ENCODE measurements at places on chromosomes 12 and 14. TPM values are rescaled to one million over a fixed set of nuclear protein-coding genes. Genes with fewer than 3 reads are reported as not detected.

MSI1 gene
- 11.7 TPM for total RNA-seq

DNA sequence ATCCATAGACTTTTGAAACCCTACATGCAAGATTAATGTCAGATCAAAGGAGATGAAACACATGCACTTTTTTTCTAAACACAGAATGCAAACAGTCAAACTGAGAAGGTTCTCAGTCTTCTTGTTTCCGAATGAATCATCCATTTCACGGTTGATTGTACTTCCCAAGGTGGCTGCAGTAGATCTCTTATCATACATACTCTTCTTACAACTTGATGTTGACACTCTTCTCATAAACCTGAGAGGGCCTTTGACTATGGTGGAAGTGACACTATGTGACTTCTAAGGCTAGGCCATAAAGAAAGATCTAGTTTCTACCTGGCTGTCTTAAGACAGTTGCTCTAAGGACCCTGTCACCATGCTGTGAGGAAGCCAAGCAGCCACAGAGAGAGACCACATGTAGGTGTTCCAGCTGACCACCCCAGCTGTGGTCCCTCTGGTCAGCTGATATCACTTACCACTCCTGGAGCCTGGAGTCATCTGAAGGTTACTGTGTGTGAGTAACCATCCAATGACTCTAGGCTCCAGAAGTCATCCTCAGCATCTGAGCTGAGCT is 67.2 kb upstream of the HMGA2 start:
- no peak overlapping the region for H3K27ac ChIP-seq
- H3K27me3 ChIP-seq, result no peaks in the 10 kb centered on the region
- no peaks in the 10 kb centered on the region for H3K4me1 ChIP-seq

KERA gene
- total RNA-seq, result not detected

RD3L gene
- total RNA-seq, result not detected

DNA sequence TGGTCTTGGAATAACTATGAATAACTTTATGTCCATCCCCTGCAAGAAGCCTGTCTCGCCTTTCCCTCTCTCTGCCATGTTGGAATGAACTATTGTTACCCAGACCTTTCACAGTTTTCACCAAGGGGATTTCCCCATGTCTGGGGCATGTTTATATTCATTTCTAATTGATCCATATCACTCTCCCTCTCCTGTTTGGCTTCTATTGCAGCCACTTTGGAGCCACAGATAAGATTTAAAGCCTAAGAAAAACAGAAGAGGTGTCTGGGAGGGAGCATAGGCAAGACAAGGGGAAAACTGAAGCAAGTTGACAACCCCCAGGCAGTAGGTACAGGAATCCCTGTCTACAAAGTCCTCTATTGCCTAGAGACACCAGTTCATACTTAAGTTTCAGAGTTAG is 41.0 kb upstream of the FOXJ2 start:
- H3K4me1 ChIP-seq, result no peaks in the 10 kb centered on the region
- H3K4me3 ChIP-seq, result no peak overlapping the region

- H3K4me1 ChIP-seq, result no peaks in the 10 kb centered on the region
- H3K4me3 ChIP-seq, result no peak overlapping the region
- H3K27me3 ChIP-seq, result no peaks in the 10 kb centered on the region
- no peaks in the 10 kb centered on the region for H3K36me3 ChIP-seq
- no peak overlapping the region for H3K27ac ChIP-seq
Observed at GRCh38 chr12:50390316-50390741, 6.1 kb downstream of the FAM186A start.

KRT86 gene
- total RNA-seq, result not detected

DNA sequence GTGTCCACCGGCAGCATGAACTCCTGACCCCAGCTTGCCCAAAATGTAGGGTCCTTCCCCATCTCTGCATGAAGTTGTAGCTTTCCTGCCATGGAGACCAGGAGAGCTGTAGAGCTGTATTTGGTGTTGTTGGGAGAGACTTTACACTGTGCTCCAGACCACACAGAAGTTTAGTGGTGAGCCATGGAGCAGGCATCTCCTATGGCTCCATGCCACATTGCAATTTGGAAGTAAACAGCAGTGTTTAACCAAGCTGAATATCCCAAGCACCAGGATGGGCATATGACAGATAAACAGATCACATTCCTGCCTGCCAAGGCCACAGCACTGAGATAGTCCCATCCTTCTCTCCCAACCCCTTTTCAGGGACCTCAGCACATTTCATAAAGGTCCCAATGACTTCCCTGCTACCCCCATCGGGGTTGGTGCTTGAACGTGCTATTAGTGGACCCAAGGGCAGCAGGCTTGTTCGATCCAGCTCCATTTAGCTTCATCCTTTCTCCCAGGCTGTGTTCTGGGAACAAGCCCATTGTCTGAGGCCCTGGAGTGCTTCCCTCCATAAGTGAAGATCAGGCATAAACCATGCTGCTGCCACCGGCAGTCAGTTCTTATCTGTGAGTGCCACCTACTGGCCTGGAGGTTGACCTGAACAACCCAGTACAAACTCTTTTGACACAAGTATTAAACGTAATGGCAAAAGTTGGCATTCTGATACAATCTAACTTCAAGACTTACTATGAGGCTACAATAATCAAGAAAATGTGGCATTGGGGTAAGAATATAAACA is 172.3 kb upstream of the ATXN7L3B start:
- H3K27me3 ChIP-seq, result no peaks in the 10 kb centered on the region
- no peaks in the 10 kb centered on the region for H3K36me3 ChIP-seq
- DNase-seq, result no peak
- H3K4me3 ChIP-seq, result no peak overlapping the region
- no peaks in the 10 kb centered on the region for H3K4me1 ChIP-seq
- no peak overlapping the region for H3K27ac ChIP-seq

CLEC12A gene
- 0.59 TPM for total RNA-seq

DNA sequence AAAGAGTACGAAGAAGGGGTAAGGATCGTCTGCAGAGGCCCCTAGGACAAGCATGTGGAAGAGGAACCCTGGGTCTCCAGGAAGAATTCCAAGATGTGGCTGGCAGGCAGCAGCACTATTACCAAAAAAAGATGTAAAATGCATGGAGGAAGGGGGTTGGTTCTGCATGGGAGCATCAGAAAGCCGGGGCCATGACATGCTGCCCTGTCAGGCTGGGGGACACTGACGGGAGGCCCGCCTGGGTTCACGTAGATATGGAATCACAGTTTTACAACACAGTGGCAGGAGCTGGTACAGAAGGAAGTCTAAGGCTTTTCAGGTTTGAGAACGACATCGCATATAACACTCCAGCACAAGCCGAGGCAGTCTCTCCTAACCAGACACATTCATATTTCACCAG is 150.0 kb upstream of the GSC start:
- no peak for DNase-seq
- no peaks in the 10 kb centered on the region for H3K27me3 ChIP-seq
- H3K36me3 ChIP-seq, result no peaks in the 10 kb centered on the region
- no peak overlapping the region for H3K27ac ChIP-seq
- H3K4me3 ChIP-seq, result no peak overlapping the region

GRCh38 chr14:69131176-69131575 is 21.7 kb downstream of the DCAF5 start:
- no peaks in the 10 kb centered on the region for H3K27me3 ChIP-seq
- no peaks in the 10 kb centered on the region for H3K4me1 ChIP-seq
- no peak overlapping the region for H3K27ac ChIP-seq
- H3K36me3 ChIP-seq, result no peaks in the 10 kb centered on the region
- no peak for DNase-seq

DNA sequence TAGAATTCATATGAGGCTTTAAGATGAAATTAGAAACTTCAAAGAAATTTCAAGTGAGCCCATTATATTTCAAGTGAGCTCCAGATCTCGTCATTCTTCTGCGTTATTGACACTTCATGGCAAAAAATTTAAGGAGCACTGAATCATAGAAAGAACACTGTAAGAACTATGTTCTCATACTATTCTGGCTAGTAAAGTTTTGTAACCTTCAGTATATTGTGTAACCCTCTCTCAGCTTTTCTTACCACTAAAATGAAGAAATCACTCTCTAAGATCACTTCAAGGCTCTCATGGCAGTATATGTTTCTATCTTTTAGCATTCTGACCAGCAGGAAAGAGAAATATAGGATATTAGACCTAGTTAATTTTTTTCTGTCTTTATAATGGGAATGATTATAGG is 6.3 kb downstream of the GPHN start:
- H3K4me3 ChIP-seq, result no peak overlapping the region
- H3K27ac ChIP-seq, result no peak overlapping the region
- H3K27me3 ChIP-seq, result no peaks in the 10 kb centered on the region
- H3K36me3 ChIP-seq, result no peaks in the 10 kb centered on the region

GRCh38 chr14:74950795-74951442 is 4.5 kb downstream of the PGF start:
- H3K27me3 ChIP-seq, result no peaks in the 10 kb centered on the region
- peak; percentile 70 for DNase-seq
- H3K4me3 ChIP-seq, result no peak overlapping the region
- no peaks in the 10 kb centered on the region for H3K36me3 ChIP-seq
- peaks cover 12% of the 10 kb centered on the region for H3K4me1 ChIP-seq

GRCh38 chr14:81309511-81309910 is 88.8 kb upstream of the GTF2A1 start:
- no peak for DNase-seq
- no peaks in the 10 kb centered on the region for H3K27me3 ChIP-seq
- no peaks in the 10 kb centered on the region for H3K36me3 ChIP-seq
- no peaks in the 10 kb centered on the region for H3K4me1 ChIP-seq
- H3K4me3 ChIP-seq, result no peak overlapping the region

DNA sequence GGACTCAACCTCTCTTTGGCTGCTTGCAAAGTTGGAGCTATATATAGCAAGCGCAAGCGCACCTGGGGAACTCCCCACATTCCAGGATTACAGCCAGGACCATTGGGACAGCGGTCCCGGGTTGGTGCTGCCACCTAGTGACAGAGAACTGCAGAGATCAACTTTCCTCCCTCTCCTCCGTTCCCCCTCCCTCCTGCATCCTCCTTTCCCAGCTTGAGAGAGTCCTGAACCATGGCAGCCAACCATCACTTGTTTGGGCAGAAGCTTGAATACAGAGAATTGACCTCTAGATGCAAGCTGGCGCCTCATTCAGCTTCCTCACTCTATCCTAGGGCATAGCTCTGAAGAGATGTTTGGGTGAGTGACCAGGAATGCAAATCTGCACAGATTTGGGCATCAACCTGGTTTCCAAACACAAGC is 17.4 kb upstream of the FLVCR2 start:
- no peak overlapping the region for H3K4me3 ChIP-seq
- no peaks in the 10 kb centered on the region for H3K27me3 ChIP-seq
- H3K4me1 ChIP-seq, result no peaks in the 10 kb centered on the region

TAS2R7 gene
- not detected for total RNA-seq

BCL11B gene
- total RNA-seq, result 10.4 TPM

- H3K27me3 ChIP-seq, result no peaks in the 10 kb centered on the region
- no peak overlapping the region for H3K27ac ChIP-seq
- no peak overlapping the region for H3K4me3 ChIP-seq
- no peaks in the 10 kb centered on the region for H3K36me3 ChIP-seq
- H3K4me1 ChIP-seq, result no peaks in the 10 kb centered on the region
Observed at GRCh38 chr14:60805841-60806430, 71.4 kb downstream of the MNAT1 start.

DNA sequence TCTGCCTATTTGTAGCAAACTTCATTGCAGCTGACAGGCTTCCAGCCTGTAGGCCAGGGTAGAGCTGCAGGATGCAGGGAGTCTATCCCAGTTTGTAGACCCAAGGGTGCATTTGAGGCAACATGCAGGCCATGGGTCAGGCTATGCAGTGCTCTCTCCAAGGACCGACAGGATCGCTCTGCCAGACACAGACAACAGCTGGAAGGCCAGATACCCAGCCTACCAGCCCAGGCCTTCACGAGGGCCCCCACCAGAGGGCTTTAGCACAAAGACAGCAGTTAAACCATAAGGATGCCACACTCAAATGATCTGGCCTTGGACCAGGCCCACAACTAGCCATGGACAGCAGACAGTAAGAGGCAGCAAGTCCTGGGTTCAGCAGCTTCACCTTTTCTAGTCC is 10.3 kb downstream of the KCTD10 start:
- no peaks in the 10 kb centered on the region for H3K36me3 ChIP-seq
- no peak overlapping the region for H3K4me3 ChIP-seq
- no peak overlapping the region for H3K27ac ChIP-seq
- no peak for DNase-seq
- H3K27me3 ChIP-seq, result no peaks in the 10 kb centered on the region
- peaks cover 18% of the 10 kb centered on the region for H3K4me1 ChIP-seq

GRCh38 chr14:25094171-25094907 is 44.4 kb upstream of the STXBP6 start:
- no peak for DNase-seq
- H3K27ac ChIP-seq, result no peak overlapping the region
- no peaks in the 10 kb centered on the region for H3K4me1 ChIP-seq
- no peaks in the 10 kb centered on the region for H3K27me3 ChIP-seq

GRCh38 chr12:51386351-51386750 is 4.9 kb downstream of the GALNT6 start:
- no peak overlapping the region for H3K4me3 ChIP-seq
- no peak overlapping the region for H3K27ac ChIP-seq
- no peak for DNase-seq

DNA sequence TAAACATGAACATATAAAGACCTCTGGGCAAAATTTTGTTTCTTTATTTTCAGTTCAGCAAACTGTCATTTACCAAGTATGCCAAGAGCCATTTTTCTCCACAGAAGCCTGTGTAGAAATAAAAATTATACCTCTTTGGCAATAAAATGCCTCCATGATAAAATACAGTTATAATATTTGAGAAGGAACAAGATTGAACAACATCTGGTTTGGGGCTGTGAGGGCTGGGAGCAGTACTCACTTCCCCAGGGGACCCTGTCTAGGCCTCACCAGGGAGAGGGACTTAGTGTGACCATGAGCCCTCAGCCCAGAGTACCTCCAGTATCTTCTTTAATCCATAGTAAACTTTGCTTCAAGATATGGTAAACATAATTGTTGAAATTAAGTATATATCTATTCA is 65.1 kb downstream of the DAAM1 start:
- H3K4me3 ChIP-seq, result no peak overlapping the region
- no peak overlapping the region for H3K27ac ChIP-seq
- H3K36me3 ChIP-seq, result no peaks in the 10 kb centered on the region
- no peaks in the 10 kb centered on the region for H3K27me3 ChIP-seq
- no peaks in the 10 kb centered on the region for H3K4me1 ChIP-seq
- DNase-seq, result no peak

- no peaks in the 10 kb centered on the region for H3K27me3 ChIP-seq
- no peaks in the 10 kb centered on the region for H3K4me1 ChIP-seq
- no peaks in the 10 kb centered on the region for H3K36me3 ChIP-seq
- H3K27ac ChIP-seq, result no peak overlapping the region
- DNase-seq, result no peak
Observed at GRCh38 chr12:92574051-92574783, 128.6 kb upstream of the PLEKHG7 start.

DNA sequence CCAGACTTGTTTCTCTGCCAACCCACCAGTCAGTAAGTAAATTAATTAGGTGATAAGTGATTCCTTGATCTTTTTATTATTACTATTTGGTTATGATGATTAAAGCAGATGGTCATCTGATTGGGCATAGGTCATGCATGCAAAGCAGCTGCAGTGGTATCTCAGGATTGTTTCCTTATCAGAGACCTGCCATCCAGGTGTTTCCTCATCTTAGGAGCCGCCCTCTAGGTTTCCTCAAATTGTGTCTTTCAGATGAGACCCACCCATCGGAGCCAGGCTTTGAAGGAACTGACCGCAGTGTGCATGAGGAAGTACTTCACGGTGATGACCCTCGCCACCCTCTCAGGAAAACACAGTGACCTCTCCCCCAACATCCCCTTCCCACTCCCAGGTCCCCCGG is 63.3 kb downstream of the ZFP36L1 start:
- H3K36me3 ChIP-seq, result no peaks in the 10 kb centered on the region
- H3K4me1 ChIP-seq, result no peaks in the 10 kb centered on the region
- H3K4me3 ChIP-seq, result no peak overlapping the region
- no peaks in the 10 kb centered on the region for H3K27me3 ChIP-seq

CYP46A1 gene
- total RNA-seq, result 0.25 TPM

TMEM117 gene
- 7.4 TPM for total RNA-seq

GRCh38 chr12:121651320-121651719 is 18.1 kb downstream of the MORN3 start:
- H3K27ac ChIP-seq, result no peak overlapping the region
- H3K4me1 ChIP-seq, result no peaks in the 10 kb centered on the region
- DNase-seq, result no peak
